ENCODE measurements at places on chromosomes 12 and 14.

DNA sequence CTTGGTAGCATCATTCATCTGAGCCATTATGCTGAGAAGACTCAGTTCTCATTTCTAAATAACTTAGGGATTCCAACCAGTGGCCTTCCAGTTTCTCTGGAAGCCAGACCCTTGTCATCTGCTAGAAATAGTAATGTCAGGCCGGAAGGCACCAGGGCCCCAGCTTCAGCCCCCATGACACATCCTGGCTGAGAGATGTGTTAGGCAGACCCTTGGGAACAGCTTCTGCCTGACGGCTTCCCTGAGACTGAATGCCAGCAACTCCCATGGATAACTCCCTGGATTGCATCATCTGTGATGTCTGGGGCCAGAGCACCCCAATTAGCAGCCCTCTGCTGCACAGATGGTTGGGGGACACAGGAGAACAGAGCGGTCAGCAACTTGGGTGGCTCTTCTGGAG is 583.5 kb upstream of the TBX3 start:
- DNase-seq: no peak

DNA sequence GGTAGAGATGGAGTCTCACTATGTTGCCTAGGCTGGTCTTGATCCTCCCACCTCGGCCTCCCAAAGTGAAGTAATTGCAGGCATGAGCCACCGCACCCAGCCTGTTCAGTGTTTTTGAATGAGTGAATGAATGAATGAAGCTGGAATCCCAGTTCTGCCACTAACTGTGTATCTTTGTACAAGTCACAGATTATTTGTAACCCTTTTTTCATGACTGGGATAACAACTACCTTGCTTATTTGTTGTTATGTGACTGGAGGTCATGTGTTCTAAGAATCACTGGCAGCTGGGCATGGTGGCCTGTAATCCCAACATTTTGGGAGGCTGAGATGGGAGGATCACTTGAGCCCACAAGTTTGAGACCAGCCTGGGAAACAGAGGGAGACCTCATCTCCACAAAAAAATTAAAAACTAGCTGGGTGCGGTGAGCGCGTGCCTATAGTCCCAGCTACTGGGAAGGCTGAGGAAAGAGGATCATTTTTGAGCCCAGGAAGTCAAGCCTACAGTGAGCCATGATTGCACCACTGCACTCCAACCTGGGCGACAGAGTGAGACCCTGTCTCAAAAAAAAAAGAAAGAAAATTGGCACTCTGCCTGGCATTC is 13.3 kb upstream of the NUMB start:
- no peak for DNase-seq

GRCh38 chr14:70842851-70843462 is 33.6 kb upstream of the MAP3K9 start:
- DNase-seq: no peak

DNA sequence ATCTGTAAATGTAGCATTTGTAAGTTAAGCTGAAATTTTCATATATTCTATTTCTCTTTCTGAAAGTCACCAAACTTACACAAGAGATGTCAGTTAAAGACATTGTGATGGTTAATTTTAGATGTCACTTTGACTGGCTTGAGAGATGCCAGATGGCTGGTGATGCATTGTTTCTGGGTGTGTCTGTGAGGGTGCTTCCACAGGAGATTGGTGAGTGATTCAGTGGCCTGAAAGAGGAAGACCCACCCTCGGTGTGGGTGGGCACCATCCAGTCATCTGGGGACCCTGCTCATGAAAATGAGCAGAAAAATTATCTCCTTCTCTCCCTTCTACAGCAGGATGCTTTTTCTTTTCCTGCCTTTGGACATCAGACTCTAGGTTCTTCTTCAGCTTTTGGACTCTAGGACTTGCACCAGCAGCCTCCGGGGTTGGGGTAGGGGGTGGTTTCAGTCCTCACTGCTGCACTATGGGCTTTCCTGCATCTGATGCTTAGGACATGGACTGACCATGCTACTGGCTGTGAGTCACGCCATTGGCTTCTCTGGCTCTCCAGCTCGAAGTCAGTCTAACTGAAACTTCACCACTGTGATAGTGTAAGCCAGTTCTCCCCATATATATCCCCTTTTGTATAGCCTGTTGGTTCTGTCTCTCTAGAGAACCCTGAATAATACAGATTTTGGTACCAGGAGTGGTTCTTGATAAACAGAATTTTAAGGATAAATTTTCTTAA is 20.9 kb downstream of the PDE6H start:
- peak; percentile 44 for DNase-seq

GRCh38 chr12:32270818-32271710 is 128.3 kb upstream of the FGD4 start:
- no peak for DNase-seq

DNA sequence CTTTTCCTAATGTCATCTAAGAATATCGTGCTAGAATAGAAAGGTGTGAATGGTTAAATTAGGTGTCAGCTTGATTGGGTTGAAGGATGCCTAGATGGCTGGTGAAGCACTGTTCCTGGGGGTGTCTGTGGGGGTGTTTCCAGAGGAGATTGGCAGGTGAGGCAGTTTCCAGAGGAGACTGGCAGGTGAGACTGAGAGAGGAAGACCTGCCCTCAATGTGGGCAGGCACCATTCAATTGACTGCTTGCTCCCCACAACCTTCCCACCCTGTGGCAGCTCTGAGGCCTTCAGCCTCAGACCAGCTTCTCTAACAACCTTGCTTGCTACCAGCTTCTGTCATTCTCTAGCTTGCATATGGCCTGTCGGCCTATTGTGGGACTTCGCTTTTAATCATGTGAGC is 9.2 kb downstream of the RNASE9 start:
- no peak for DNase-seq

DNA sequence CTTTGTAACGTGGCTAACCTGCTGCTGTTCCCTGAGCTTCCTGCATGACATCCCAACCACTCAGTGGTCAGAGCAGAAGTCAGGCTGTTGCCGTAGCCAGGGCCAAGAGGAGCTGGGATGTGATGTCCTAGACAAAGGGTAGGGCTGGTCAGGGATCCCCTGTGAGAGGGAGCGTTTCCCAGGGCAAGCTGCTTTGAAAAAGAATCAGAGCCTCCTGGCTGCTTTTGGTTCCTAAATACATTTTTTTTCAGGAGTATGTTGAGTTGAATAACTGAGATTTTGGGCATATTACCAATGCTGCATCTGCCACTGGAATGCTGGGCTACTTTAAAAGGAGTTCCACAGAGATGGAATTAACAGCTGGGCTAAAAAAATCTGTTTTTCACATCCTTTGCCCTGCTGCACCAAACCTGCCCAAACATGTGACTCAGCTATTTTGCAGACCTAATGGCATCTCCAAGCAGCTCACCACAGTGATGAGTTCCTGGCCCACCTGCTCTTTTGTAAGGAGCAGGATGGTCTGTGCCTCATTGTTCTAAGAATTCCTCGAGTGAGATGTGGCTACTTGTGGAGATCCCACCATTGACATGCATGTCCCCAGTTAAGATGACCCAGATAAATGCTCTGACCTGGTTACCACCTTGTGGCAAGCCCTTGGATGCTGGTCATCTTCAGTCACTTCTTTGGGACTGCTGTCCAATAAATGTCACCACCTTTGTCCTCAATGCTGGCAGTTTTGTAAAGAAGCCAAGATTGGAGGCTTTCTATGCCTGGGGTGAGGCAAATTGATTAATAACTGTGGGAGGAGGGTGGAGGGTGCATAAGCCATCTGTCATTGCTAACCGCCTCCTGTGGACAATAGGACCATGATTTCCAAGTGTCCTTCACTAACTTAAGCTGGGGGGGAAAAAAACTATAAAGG is 24.1 kb downstream of the ANKRD13A start:
- no peak for DNase-seq

DNA sequence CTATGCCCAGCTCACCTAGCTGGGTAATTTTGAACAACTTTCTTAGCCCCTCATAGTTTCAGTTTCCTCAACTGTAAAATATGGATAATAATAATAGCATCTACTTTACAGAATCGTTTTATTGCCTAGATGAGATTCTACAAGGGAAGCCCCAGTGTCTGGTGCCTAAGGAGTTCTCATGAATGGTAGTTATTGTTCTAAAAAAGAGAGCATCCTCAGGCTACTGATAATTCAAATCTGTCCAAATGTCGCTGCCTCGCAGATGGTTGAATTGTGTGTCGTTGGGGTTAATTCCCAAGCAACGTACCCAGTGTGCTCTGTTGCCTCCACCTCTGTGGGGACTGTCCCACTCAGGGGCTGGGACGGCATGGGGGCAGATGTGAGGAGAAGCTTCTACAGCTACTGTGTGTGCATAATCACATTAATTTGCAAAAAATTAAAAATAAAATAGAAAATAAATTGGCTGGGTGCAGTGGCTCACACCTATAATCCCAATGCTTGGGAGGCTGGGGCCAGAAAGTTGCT is 71.6 kb upstream of the CEP83 start:
- no peak for DNase-seq

- DNase-seq: peak; percentile 75
Measured at GRCh38 chr12:45568808-45569207, 160.7 kb upstream of the ARID2 start.

- no peak for DNase-seq
Measured at GRCh38 chr12:88235183-88235833, 93.2 kb downstream of the TMTC3 start.

DNA sequence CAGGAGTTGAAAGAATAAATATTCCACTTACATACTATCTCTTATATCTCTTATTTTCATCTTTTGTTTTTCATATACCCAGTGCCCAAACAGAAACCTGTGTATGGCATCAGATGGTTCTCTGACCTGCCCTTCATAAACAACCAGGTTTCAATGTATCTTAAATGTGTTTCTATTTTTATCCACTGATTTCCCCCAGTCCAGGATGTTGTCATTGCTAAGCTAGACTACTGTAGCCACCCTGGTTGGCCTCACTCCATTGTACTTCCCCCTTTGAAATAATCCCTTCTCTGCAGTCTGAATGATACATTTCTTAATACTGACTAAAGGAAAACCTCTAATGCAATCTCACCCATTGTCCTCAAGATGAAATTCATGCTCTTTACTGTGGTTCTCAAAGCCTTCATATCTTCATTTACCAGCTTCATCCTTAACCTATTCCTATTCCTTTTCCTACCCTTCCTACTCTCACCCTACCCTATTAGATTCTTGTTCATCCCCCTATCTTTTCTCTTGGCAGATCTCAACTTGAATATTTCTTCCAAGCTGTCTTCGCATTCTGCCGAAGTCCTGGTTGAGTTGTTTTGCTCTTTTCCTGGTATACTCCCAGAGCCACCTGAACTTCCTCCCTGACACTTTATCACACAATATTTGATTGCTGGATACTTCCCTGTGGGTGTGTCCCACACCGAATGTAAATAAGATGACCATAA is 312.4 kb downstream of the FOXG1 start:
- no peak for DNase-seq

GRCh38 chr14:104157016-104157928 is 18.9 kb downstream of the KIF26A start:
- DNase-seq: peak; percentile 33
